Neural progenitor cell (in vitro differentiated cells): ENCODE measurements at places on chromosomes 16 and 17.

DNA sequence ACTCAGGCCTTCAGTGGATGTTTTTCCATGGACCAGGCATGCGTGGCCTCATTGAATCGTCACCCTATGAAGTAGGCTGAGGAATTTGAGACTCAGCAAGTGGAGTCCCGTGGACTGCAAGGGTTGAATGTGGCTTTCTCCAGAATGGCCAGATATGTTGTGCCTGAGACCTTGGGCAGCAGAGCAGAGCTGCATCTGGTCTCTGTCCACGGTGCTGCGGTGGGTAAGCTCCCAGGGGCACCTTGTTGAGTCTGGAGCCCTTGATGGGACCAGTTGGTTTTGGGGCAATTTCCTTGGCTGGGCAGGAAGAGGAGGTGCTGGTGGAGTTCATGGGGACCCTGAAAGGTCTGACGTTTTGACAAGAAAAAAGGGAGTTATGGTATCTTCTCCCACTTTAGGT is 368.1 kb upstream of the EEF2KMT start:
- no peak for DNase-seq
- no peak overlapping the region for H3K27ac ChIP-seq
- no peaks in the 10 kb centered on the region for H3K36me3 ChIP-seq
- H3K4me3 ChIP-seq, result no peak overlapping the region

GRCh38 chr17:45149669-45150664 is 1.7 kb downstream of the HEXIM1 start:
- DNase-seq, result peak; percentile 66
- H3K27ac ChIP-seq, result peak overlapping the region; percentile 80
- no peaks in the 10 kb centered on the region for H3K27me3 ChIP-seq
- peaks cover 23% of the 10 kb centered on the region for H3K4me1 ChIP-seq

DNA sequence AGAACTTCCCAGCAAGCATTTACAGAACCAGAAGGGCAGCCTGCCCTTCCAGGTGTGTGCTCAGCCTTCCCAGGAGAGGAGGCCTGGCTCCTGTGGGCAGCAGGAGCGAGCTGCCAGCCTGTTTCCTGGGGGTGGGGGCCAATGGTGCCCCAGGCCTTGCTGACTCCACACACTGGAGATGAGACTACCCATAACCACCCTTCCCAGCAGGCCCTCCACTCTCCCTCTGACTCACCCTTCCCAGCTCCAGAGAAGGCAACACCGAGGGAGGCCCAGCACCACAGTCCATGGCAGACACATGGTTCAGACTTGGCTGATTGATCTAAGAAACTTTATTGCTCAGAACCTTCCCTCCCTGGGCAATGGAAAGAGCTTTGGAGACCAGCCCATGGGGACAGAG is 1.8 kb upstream of the PRSS53 start:
- no peak for DNase-seq
- H3K4me1 ChIP-seq, result peaks cover 3% of the 10 kb centered on the region
- H3K27ac ChIP-seq, result no peak overlapping the region
- H3K4me3 ChIP-seq, result no peak overlapping the region

GRCh38 chr16:80231888-80232287 is 308.9 kb upstream of the DYNLRB2 start:
- no peaks in the 10 kb centered on the region for H3K4me1 ChIP-seq
- no peak overlapping the region for H3K4me3 ChIP-seq
- H3K27me3 ChIP-seq, result no peaks in the 10 kb centered on the region
- H3K36me3 ChIP-seq, result no peaks in the 10 kb centered on the region
